ENCODE measurements at places on chromosomes 5 and 9.

- DNase-seq: no peak
These were observed 127.3 kb downstream of the STARD4 start for GRCh38 chr5:111385051-111385450.

GRCh38 chr9:73265876-73266275 lies 114.2 kb downstream of the ANXA1 start:
- DNase-seq: no peak

DNA sequence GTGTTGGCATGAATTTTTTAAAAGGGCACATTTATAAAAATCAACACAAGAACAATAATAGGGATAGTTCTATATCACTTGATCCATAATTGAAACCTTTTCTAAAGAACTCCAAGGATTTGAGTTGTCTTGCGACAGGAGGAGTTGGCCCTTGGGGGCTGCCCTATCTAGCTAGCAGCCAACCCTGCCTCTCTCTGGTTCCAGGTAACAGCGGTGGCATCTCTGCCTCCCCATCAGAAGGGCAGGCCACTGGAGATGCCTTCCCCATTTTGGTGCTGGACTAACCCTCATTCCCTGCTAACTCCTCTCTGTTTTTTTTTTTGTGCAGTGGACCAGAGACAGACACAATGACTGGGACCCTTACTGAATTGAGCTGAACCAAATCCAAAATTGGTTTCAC lies 393.0 kb downstream of the MED10 start:
- no peak for DNase-seq

- peak; percentile 55 for DNase-seq
These were observed 4.3 kb downstream of the CSNK1A1 start for GRCh38 chr5:149546974-149547373.

- DNase-seq: no peak
These were observed 3.4 kb downstream of the MYMK start for GRCh38 chr9:133521122-133522072.

DNA sequence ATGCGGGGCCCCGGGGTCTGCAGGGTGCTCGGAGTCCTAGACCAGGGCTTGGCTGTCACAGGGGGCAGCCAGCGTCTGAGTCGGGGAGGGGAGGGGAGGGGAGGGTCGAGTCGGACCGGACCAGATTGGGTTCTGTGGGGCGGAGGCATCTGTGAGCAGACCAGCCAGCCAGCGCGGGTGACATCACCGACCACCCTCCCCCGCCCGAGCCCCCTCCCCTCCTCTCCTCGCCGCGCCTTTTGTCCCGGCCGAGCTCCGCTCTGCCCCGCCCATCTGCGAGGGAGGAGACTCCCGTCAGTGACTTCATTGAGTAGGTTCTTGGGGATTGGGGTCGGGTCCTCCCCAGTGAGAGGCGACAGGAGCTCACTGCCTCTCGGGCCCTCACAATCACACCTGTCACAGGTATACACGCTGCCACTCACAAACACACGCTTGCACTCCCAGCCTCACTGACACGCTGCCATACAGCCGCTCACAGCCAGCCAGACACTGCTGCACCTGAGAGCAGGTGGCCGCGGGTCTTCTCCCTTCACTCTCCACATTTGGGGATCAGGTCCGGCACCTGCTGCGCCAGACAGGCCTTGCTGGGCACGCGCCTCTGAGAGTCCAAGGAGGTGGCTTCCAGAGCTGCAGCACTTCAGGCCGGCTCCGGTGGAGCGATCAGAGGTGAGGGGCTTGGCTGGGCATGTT lies 546 bp downstream of the DNAJB5 start:
- DNase-seq: peak; percentile 80

DNA sequence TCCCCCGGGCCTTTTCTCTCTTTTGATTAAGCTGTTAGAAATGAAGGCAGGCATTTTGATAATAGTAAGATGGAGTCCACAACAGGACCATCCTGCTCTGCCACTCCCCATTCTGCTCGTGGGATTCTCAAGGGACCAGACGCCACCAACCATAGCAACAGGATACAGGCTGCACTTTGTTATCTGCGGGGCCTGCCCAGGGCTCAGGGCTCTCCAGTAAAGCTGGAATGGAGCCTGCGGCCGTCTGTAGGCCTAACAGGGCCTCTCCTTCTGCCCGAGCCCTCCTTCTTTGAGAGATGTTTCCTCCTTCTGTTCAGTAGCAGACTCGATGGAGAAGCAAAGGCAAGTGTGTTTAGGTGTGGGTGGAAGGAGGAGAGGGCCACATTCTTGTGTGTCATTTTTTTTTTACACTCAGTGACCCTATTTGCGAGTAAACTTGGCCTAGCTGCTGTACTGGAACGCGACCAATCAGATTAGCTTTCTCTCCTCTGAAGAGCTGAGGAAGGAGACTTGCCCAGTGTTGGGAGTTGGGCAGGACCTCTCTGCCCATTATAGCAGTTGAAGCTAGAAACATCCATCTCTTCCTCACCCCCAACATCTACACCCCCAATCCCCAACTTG lies 8.9 kb upstream of the EPB41L4B start:
- peak; percentile 68 for DNase-seq

GRCh38 chr9:26145938-26146337 lies 467.7 kb upstream of the TUSC1 start:
- DNase-seq: no peak

DNA sequence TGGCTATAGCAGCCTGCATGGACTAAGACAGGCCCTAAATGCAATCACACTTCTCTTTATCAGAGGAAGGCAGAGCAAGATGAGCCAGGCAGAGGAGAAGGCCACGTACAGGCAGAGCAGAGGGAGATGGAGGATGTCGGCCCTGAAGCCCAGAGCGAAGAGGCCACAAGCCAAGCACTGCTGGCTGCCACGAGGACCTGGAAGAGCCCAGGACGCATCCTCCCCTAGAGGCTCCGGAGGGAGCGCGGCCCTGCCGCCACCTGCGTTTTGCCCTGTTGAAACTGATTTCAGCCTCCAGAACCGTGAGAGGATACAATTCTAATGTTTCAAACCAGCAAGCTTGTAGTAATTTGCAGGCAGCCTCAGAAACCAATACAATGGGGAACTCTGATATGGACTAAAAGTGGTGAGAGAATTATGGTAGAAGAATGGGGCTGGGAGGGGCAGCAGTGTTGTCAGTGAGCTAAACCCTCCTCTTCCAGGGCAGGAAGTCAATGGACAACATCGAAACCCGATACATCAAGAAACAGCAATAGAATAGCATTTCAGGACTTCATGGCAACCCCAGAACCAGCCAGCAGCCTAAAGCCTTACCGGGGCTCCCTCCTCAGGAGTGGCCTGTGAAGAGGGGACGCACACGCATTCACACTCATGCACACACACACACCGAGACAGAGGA lies 32.6 kb downstream of the ADAMTS2 start:
- no peak for DNase-seq

DNA sequence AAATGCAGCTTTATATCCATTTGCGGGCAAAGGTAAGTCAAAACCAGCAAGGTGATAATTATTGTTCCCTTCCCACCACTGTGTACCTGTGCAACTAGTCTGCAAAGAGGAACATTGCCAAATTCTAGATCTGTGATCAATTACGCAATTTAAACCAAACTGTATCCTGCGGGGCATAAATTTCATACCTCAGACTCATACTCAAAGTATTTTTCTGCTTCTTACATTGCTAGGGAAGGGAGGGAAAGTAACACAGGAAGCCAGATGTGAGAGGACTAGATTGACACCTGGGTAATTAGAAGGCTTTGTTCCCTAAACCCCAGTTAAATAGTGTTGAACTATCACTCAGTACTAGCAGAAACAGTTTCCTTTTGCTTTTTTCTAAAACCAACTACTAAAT lies 240.2 kb upstream of the ZNF608 start:
- no peak for DNase-seq

All from small intestine (tissue), 16 donors.